ENCODE measurements at places on chromosomes 1 and 21. TPM values are rescaled to one million over a fixed set of nuclear protein-coding genes. Genes with fewer than 3 reads are reported as not detected.

NCF2 gene
- 2.8 TPM for total RNA-seq

- no peak for DNase-seq
These were observed 18.9 kb upstream of the ZNF496 start for GRCh38 chr1:247350587-247350986.

INSRR gene
- not detected for total RNA-seq

DNA sequence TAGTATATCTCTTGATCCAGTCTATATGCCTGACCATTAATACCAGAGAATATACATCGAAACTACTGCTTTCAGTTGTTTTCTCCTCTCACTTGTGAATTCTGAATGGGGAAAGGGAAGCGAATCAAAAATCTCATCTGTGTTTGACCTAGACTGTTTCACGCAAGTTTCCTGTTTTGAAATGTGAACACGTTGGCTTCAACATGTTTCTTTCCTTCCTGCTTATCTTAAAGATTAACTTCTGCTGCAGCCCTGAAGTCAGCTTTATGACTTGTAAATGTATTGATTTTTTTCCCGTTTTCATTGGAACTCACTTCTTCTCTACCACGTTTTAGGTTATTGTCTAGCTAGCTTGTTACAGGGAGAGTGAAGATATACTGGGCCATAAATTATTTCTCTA lies 49.9 kb downstream of the SNX27 start:
- no peak for DNase-seq

ABCG1 gene
- 0.36 TPM for total RNA-seq

SLC25A34 gene
- total RNA-seq: under 0.01 TPM

DNA sequence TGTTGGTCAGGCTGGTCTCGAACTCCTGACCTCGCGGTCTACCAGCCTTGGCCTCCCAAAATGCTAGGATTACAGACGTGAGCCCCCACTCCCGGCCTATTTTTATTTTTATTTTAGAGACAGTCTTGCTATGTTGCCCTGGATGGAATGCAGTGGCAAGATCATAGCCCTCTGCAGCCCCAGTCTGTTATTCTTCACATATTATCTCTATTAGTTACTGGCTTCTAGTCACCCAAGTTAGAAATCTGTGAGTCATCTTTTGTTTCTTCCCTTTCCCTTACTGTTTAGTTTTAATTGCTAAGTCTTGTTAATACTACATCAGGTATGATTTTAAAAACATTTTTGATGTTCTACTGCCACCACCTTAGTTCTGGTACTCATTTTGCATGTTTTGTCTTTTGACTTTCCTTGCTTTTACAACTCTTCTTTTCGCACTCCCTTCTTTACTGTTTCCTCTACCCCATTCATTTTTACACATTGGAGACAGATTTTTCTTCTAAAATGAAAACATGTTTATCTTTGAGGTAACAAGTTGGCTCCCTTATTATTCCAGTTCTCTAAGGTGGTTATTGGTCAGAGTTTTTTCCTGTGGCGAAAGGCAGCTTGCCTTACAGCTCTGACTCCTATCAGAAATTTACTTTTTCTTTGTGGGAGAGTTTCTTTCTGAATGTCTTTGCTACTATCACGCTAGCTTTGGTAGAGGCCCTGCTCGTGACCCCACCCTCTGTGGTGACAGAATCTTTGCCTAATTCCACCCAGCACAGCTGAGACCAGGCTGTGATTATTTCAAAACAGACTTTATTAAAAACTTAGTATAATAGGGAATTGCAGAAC lies 19.5 kb downstream of the ZMYM4 start:
- DNase-seq: peak; percentile 63

DNA sequence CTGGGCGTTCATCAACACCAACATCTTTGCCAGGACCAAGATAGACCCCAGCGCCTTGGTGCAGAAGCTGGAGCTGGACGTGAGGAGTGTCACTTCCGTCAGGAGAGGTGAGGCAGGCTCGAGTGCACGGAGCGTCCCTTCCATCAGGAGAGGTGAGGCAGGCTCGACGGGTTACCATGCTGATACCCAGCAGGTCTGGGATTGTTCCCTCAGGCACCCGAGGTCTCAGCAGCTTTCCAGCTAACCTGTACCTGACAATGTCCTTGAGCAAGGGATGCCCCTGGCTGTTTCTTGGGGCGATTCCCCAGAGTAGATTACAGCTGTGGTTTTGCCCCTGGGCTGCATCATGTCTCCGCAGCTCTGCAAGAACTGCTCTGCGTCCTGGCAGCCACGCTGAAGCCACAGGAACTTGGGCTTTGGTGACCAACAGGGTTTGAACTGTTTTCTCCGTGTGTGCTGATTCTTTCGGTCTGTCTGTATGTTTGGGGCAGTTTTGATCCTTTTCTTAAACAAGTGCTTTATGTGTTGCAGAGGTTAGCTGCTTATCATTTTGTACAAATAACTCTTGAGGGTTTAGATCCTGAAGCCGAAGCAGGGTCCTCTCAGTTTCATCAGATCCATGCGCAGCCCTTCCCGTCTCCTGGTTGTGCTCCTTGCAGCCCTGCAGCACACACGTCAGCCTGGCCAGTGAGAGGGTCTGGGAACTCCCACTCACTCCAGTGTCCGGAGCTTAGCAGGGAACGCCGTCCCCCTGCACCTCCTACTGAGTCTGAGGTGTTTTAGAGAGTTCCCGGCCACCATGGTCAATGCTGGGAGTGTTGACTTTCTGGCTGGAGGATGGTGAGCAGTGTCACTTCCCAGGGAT lies 4.1 kb downstream of the SLX9 start:
- DNase-seq: no peak

GRCh38 chr1:28577738-28578536 lies 14.1 kb upstream of the RAB42 start:
- no peak for DNase-seq

ST6GALNAC3 gene
- 0.56 TPM for total RNA-seq

EFNA3 gene
- 0.56 TPM for total RNA-seq

DNA sequence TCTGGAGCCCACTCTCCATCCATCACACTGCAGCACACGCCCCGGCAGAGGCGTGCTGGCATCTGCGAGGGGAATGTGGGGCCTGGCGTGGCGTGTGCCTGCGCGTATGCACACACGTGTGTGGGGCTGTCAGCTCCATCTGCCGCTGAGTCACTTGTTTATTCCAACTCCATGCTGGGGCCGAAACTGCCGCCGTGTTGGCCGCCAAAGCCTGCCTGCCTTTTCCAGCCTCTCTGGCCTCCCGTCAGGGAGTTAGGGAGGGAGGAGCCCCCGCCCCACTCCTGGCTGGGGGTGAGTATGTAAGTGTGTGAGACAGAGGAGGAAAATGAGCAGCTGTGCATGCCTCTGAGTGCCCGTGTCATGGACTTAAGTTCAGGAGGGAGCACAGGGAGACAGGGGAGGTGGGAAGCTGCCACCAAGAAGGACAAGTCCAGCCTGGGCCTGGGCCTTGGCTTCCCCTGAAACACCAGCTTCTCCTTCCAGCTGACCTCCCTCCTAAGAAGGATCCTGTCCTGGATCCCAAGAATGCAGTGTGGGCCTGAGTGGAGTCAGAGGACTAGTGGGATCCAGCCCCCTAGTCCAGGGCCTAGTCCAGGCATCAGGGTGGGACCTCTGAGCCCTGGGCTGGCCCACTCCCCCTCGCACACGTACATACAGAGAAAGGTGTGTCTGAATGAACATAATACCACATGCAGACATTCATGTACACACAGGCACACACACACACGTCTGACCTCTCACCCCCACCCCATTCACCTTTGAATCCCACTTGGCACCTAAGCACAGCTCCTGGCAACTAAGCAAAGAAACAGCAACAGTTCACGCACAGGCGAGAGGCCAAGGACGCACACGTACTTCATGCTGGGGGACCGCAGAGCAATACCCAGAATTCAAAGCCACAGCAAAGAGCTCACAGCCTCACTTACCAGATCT lies 24.7 kb downstream of the MEF2D start:
- DNase-seq: peak; percentile 99

- DNase-seq: peak; percentile 63
These were observed 40.7 kb upstream of the DHCR24 start for GRCh38 chr1:54927472-54928240.

DNA sequence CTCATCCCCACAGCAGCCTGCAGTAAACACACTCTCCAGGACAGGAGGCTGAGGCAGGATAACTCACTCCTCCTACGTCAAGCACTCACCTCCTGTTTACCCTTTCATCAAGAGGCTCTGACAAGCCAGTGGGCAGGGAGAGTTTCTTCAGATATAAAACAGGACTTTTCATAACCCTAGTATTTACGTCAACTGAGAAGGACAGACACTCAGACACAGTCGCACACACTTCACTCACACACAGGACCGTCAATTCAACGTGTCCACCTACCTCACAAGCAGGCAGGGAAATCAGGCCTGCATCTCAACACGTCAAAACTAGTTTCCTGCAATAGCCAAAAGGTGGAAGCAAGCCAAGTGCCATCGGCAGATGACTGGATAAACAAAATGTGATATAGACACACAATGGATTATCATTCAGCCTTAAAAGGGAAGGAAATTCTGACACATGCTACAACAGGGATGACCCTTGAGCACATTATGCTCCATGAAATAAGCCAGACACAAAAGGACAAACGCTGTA lies 48.6 kb downstream of the ITPKB start:
- DNase-seq: peak; percentile 54

DNA sequence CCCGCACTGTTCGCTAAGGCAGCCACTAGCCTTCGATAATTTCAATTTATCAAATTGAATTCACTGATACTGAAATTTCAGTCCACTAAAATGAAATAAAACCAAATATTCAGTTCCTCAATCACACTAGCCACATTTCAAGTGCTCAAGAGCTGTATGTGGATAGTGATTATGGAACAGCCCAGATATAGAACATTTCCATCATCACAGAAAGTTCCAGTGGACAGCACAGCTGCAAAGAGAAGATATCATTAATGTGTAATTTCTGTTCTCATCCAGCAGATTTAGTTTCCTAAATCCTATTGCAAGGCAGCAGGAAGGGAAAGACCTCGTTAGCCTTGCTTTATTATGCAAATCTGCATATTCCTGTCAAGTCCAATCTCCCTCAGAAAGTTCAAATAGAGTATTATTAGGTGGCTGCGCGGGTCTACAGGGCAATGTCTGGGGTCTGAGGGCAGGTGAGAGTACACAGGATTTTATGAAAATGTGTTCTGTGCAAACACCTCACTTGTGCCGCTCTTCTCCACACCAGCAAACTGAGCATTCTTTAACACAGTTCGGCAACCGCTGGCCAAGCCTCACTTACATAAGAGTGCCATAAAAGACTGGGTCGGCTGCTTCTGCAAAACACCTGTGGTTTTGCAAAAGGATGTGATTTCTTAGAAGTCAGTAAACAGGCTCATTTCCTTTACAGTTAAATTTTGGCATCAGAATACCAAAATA lies 22.4 kb downstream of the CAPZB start:
- DNase-seq: no peak

GRCh38 chr1:248905662-248906008 lies 400 bp upstream of the PGBD2 start:
- no peak for DNase-seq

DNA sequence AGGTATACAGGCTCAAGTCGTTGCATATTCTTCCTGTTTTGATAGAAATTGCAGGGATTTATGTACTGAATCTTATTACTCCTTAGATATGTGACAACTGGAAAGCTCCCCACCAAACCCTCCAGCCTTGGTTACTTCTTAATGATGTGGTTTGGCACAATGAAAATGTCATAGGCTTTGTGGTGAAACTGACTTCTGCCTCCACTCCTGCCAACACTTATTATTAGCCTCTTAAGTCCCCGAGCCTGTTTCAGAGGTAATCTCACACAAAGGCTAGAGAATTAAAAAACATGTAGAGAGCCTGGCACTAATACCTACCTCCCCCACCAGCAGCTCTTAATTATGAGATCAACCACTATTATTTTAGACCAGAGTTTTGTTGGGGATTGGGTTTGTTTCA lies 4.2 kb downstream of the COX20 start:
- peak; percentile 17 for DNase-seq

VSIG8 gene
- not detected for total RNA-seq

DNA sequence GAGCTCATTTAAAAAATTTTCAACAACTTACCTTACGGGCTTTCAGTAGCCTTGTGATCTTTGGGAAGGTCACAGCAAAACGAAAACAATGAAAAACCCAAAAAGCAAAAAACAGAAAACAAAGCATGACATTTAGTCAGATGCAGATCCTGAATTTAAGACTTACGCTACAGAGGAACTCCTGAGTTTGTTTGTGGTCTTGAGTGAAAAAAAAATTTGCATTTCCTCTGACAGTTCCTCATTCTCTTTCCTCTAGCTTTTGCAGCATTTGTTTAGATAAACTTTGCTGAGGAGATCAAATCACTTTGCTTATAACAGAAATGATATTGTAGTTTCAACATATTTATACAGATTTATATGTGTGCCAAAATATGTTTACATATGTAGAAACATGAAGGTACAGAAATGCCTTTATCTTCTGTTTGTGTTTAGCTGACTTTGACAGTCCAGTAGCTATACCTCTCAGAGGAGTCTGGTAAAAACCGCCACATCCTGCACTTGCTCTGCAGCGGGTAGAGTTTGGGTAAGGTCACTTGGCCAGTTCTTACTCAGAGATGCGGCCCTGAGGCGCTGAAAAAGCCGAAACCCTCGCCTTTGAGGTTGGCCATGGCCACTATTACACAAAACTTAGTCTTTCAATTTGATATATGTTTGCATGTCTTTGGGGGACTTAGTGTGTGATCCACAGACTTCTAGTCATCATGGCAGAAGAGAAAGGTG lies 142.5 kb downstream of the TNR start:
- DNase-seq: no peak

DNA sequence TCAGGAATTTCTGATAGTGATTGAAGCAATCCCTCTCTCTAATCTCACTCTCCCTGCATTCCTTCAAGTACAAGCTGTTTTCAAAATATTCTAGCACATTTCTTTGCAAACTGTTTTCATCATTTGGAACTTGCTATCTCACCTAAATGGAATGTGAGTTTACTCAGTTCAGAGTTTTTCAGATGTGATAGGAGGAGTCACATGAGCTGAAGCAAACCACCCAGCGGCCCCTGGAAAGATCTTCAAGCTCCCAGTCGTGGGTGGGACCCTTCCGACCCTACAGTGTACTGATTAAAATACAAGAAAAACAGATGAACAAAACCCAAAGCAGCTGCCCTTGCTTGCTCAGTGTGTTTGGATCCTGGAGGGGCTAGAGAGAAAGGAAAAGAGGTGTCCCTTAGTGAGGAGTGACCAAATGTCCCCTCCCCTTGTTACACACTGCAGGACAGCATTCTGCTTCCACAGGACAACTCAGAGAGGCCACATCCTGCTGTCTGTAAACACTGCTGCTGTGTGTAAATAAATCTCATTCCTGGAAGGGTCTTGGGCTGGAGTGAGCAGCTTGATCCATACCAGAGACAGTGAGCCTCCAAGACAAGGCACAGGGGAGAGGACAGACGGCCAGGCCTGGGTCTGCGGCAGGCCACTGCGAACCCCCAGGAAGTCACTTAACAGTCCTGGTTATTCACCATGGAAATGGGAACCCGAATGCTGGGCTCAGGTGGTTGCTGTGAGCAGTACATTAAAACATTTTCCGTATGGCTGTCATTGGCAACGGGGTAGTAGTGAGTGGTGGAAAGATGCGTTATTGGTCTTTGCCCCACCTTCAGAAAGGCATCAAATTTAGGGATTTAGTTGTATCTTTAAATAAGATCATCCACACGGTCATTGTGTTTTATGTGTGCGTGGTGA lies 229.2 kb downstream of the RHOU start:
- DNase-seq: peak; percentile 94

Measured in IMR-90 (cell line).